ENCODE measurements at places on chromosomes 5 and 9.

DNA sequence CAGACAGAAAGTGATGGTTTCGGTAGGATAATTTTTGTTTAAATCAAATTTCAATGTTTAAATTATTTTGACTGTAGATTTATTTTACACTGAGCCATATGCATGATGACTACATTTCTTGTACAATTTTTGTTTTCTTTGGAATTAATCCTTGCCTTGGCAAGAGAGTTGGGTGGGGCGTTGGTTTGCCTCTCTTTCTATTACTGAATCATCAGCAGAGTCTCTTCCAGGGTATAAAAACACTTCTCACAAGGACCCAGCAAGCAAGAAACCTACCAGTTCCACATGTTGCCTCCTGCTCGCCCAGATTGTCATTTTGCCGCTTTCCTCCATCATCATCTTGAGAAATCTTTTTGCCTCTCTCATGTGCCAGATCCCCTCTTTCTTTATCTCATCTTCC is 455.0 kb upstream of the DMAC1 start:
- DNase-seq = no peak

GRCh38 chr9:1591310-1591709 is 423.8 kb upstream of the SMARCA2 start:
- DNase-seq = no peak

GRCh38 chr9:117242082-117242481 is 172.8 kb downstream of the ASTN2 start:
- DNase-seq = no peak

GRCh38 chr5:116771466-116772151 is 197.0 kb upstream of the SEMA6A start:
- DNase-seq = no peak

GRCh38 chr9:106691627-106692026 is 171.3 kb upstream of the ZNF462 start:
- DNase-seq = no peak

DNA sequence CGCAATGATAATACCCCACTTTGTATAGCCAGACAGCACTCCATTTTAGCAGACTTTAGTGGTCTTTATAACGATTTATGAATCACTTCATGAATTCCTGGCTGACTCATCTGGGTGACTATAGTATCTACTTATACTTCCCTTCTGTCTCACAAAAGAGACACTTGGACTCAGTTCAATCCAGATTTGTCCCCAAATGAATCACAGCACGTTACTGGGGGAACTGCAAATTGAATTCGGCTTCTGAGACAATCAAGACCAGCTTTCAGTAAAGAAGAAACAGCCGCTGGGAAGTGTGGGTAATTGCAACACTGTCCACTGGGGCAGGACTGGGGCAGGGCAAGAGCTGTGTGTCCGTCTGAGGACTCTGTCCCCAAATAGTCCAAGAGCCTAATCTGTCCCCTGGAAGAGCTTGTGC is 337.3 kb upstream of the RFX3 start:
- DNase-seq = no peak

DNA sequence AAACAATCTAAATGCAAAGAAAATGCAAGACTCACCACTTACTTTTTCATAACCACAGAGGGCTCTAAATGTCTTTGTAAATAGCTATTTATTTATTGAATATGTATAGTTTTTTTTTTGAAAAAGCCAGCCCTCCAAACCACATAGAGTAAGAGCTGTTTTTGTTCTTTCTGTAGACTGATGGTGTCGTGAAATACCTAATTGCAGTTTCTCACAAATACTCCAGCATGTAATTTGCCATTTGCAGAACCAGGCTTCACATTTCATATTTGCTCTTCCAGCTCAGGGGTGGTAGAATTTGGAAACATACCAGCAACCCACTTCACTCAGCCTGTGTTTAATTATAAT is 159.8 kb downstream of the TMC1 start:
- DNase-seq = no peak

GRCh38 chr9:19969721-19970120 is 180.9 kb upstream of the SLC24A2 start:
- no peak for DNase-seq
